ENCODE measurements at places on chromosomes 1 and 21.

- no peak for DNase-seq
Observed at GRCh38 chr1:17729909-17730308, 25.2 kb upstream of the ACTL8 start.

- DNase-seq: no peak
Observed at GRCh38 chr1:99469550-99469971, 176.4 kb upstream of the PALMD start.

DNA sequence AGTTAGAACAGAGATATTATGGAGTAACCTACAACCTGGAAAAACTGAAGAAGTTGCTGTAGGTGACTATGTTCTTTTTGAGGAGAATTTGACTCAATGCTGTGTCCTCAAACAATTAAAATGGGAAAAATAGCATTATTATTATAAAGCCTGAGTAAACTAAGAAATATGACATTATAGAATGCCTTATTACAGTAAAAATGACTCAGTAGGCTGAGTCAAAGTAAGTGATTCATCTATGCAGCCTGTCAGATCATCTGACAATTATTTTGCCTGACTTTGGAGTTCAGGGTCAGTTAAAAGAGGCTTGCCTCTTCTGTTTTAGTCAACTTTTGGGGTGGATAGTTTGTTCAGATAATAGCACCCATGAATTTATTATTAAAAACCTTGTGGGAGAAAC is 150.8 kb upstream of the PTGFR start:
- DNase-seq: no peak

- DNase-seq: no peak
Observed at GRCh38 chr1:94130851-94131595, 10.1 kb upstream of the ABCA4 start.

- peak; percentile 92 for DNase-seq
Observed at GRCh38 chr1:20786253-20787028, 666 bp downstream of the HP1BP3 start.

DNA sequence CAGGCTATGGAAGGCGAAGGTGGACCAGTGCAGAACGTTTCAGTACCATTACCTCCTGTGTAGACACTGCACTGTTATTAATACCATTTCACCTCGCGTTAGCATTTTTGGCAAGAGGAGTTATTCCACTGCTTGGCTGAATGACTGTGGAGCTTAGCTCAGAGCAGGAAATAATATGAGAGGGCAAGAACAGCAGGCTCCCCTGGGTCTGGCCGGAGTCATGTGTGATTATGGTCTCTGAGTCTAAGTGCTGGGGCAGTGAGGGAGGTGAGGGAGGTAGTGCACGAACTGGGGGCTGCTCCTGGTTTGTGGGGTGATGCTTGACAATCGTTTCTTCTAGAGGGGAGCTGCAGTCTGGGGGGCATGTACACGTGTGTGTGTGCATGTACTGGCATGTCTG is 82.9 kb downstream of the MDM4 start:
- no peak for DNase-seq

- no peak for DNase-seq
Observed at GRCh38 chr1:97805093-97805492, 115.7 kb downstream of the DPYD start.

DNA sequence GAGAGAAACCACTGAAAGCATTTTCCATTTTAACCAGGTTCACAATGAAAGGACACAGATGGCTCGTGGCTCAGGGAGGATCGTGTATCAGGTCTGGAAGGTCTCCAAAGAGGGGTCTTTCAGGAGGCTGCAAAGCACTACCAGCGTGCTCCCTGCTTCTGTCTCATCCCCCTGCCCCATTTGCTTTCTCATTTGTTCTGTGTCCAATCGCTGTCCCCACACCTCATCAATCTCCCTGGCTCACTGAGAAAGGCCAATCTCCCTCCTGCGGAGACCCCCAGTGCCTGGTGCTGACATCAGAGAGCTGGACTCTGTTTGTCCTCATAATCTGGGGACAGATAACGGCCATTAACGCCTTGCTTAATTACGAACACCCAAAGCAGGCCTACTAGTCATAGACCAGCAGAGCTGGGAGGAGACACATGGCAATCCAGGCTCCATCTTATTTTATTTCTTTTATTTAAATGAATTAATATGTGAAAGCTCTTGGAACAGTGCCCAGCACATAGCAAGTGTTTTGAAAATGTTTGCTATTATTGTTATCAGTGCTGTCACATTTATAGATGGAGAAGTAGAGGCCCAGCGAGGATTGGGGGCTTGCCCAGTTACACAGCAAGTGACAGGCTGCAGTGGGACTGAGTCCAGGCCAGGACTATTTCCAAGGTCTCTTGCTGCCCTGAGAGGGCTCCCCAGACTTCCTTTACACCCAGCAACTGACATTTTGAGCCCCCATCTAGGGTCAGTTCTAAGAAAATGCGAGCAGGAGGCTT is 341.0 kb upstream of the USP24 start:
- DNase-seq: no peak

DNA sequence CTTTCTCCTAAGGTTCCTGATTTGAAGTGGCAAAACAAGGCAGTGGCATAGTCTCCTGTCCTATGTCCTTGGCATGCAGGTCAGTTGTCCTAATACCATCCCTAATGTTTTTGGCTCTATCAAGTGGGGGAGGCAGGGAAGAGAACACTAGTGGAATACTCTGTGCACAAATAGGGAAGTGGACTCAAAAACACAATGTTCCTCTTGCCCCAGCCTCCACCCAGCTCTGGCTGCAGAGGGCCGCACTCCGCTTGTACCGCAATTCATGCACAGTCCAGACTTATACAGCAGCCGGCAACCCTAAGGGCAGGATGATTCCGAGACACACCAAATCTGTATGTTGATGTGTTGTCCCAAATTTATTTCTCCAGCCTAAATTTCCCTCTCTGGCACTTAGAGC is 14.5 kb downstream of the PLEKHO1 start:
- DNase-seq: no peak

DNA sequence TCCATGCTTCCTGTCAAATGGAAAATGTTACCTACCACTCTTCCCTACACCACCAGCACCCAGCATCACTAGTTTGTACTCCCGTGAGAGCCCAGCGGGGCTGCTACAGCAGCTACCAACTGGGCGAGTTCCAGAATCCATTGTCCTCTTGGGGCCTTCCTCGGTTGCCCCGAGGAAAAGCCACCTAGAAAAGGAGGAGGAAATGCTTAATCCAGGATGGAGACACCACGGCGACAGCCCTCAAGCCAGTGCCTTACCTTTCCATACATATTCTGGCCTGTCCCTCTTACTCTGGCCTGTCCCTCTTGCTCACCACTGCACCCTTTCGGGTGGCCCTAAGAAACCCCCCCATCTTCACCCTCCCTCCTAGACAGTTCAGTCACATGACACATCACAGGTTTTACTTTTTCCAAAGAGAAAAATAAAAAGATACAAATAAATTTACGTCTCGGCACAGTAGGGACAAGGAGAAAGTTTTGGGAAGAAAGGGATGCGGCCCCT is 478 bp downstream of the RIT1 start:
- peak; percentile 26 for DNase-seq

GRCh38 chr1:185776522-185776921 is 42.3 kb downstream of the HMCN1 start:
- no peak for DNase-seq

GRCh38 chr1:233477359-233477758 is 136.5 kb upstream of the KCNK1 start:
- DNase-seq: no peak

- DNase-seq: peak; percentile 83
Observed at GRCh38 chr1:97674517-97674916, 246.3 kb downstream of the DPYD start.

DNA sequence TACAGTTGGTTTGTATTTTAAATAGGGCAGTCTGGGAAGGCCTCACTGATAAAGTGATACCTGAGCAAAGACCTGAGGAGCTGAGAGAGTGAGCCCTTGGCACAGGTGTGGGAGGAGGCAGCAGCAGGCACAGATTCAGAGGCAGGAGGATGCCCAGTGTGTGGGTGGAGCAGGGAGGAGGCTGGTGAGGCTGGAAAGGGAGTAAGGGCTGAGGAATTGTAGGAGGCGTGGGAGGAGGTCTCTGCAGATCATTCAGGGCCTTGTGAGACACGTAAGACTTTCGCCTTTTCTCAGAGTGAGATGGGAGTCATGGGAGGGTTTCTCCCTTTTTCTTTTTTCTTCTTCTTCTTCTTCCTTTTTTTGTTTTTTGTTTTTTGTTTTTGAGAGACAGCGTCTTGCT is 58.0 kb downstream of the RGL1 start:
- no peak for DNase-seq

DNA sequence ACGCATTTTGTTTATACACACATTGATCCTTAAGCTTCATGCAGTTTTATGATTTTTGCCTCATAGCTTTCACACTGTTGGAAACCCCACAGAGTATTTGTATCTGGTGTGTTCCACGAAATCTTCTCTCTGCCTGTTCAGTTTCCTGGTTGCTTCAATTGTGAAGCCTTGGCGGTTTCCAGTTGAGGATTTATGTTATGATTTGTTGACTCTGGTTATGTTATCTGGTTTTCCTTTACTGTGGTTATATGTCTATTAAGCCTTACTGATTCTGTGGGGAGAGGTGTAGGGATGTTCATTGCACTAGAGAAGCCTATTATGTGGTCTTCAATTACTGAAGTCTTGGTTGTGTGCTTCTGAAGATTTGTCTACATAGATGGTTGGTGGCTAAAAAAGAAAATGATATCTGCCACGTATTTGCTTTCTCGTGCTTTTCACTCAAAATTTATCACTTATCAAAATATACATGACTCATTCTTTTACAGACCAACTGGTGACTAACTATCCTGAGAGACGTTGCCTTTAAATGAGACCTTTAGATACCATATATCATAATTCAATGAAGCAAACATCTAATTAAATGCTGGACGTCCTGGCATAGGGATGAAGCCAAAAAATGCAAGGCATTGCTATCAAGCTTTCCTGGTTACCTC is 488.0 kb upstream of the B3GALT2 start:
- DNase-seq: no peak

- DNase-seq: no peak
Observed at GRCh38 chr1:67741736-67742135, 56.7 kb downstream of the GADD45A start.

DNA sequence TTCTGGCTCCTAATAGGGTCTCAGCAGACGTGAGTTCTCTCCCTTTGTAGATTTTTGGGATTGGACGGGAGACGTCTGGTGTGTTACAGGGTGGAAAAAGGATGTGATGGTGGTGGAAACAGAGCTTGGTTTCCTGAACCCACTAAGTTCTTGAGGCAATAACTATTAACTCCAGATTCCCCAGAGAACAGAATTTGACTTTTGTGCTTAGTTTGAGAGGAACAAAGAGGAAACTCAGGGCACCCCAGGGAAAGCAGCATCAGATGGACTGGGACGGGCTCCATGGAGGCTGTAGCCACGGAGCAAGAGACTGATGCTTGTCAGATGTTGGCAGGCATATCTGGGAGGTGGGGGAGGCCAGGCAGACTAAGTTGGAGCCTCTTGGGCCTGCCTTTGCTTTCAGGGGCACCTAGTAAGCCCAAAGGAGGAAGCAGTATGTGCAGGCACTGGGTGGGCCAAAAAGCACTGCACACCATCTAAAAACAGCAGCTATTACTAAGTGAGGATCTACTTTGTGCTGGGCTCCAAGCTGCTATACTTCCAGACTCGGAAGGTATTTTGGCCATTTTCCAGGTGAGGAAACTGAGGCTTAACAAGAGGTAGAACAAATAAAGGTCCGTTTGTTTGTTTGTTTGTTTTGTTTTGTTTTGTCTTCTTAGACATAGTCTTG is 66.9 kb downstream of the EPHB2 start:
- no peak for DNase-seq

GRCh38 chr21:16775076-16775475 is 737.8 kb upstream of the CXADR start:
- no peak for DNase-seq

DNA sequence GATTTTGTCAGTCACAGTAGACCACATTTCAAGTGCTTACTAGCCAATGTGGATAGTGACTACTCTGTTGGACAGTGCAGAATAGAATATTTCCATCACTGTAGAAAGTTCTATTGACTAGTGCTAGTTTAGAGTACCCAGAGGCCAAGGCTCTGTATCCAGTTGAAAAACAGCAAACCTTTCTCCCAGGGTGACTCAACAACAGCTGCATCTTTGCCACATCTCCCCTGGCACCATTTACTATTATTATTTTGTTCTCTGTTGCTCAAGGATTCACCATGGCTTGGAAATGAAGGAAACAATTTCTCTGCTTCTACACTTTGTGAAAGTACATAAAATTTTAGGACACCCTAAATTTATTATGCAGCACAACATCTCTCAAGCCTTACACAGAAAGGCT is 85.3 kb upstream of the WDR26 start:
- DNase-seq: no peak

DNA sequence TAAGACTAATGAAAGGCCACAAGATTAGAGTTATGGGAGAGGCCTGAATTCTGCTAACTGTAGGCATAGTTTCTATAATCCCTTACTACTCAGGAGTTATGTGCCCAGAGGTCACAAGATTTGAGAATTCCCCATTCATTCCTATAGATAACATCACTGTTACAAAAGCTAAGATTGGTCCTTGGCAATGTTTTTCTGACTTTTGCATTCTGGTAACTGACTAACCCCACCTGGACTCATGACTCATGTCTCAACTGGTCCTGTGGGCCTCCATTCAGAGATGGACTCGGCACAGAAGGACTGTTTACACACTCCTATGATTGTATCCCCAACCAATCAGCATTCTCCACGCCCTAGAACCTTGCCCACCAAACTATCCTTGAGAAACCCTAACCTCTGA is 249.0 kb upstream of the ZP4 start:
- no peak for DNase-seq

DNA sequence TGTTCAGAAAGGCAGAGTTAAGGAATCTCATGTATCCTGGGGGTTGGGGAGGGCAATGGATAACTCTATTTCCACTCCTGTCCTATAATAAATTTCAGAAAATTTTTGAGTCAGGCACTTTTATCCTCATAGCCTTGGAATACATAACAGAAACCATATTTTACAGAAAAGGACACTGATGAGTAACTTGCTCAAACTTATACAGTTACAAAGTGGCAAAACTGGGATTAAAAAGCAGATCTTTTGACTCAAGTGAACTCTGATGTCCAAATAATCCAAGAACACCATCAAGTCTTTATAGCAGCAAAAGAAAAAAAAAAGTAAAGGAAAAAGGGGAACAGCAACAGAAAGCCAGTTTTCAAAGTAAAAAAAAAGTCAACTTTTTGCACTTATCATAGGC is 36.9 kb downstream of the PHC2 start:
- no peak for DNase-seq

- DNase-seq: peak; percentile 49
Observed at GRCh38 chr1:54547601-54548388, at the start of gene ACOT11. Gene ACOT11 (plus strand): TSS chr1:54548228. CDS start chr1:54548310, 82 bp downstream.

- no peak for DNase-seq
Observed at GRCh38 chr1:70044832-70045231, 160.5 kb downstream of the LRRC40 start.

GRCh38 chr1:163863731-163864130 is 542.0 kb downstream of the NUF2 start:
- DNase-seq: no peak

- no peak for DNase-seq
Observed at GRCh38 chr1:87686136-87686495, 357.4 kb downstream of the LMO4 start.
